ENCODE measurements at places on chromosomes 6 and 20. TPM values are rescaled to one million over a fixed set of nuclear protein-coding genes. Genes with fewer than 3 reads are reported as not detected.

GRCh38 chr20:22815603-22816315, 219.4 kb upstream of the SSTR4 start:
- DNase-seq, result no peak

The POPDC3 gene
- 31.6 TPM for total RNA-seq

The HMGCLL1 gene
- total RNA-seq, result 3.4 TPM

DNA sequence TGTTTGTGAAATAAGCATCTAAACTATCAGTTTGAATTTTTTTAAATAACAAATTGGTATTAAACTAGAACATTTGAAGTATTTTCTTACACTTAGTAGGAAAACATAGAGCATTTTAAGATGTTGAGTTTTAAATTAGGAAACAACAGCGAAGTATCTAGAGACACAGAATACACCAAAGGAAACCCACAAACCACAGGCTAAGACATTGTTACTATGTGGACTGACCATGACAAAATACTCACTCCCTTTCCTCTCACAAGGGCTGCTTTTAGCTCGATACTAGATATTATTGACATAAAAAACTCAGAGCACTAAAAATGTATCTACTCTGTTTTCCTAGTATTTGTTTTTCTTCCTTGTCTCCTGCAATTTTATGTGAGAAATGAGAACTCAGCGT, 266.0 kb upstream of the CITED2 start:
- no peak for DNase-seq

The LAMA4 gene
- total RNA-seq, result 45.8 TPM

All from right cardiac atrium (tissue), 5 donors.